Stimulated activated CD4-positive, alpha-beta T cell treated with anti-CD3 and anti-CD28 coated beads, Interleukin-1b, Interleukin-23, amount 100 ng/mL, for 1 hour (primary cell): ENCODE measurements at places on chromosomes 4 and X.

GRCh38 chr4:162565730-162566129, 401.9 kb upstream of the FSTL5 start:
- DNase-seq: no peak

DNA sequence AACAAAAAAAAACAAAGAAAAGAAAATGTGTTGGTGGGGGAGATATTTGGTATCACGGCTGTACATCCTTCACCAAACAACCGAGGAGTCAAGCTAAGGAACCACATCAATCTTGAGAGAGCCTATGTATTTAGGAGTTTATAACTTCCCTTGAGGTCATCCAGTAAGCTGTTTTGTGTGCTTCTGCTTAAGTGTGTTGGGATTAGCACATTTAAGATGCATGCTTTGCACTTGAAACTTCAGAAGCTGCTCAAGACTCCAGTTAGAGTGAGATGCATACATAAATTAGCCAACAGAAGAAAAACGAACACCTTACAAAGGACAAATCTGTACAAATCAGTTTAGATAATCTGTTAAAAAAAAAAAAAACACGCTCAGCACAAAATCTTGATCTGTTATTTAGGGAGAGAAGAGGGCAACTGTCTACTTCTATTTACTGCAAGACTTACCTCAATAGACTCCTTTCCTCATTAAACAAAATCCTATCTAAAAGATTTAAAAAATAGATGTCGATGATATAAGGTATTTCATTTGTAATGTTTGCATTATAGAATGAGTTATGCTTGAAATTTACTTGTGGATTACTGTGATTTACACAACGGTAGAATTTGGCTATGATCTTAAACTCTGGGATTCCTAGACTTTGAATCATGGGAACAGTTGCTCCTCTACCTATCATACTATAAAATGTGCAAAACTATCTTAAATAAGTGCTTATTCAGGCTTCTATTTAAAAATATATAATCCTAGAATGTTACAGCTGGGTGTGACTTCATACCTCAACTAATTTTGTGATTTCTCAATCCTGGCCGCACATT, 53.8 kb upstream of the NAP1L5 start:
- no peak for DNase-seq

- no peak for DNase-seq
Observed at GRCh38 chrX:65688403-65688871, 21.0 kb downstream of the MSN start.

- no peak for DNase-seq
Observed at GRCh38 chr4:19051831-19052230, 1030.3 kb upstream of the LCORL start.

DNA sequence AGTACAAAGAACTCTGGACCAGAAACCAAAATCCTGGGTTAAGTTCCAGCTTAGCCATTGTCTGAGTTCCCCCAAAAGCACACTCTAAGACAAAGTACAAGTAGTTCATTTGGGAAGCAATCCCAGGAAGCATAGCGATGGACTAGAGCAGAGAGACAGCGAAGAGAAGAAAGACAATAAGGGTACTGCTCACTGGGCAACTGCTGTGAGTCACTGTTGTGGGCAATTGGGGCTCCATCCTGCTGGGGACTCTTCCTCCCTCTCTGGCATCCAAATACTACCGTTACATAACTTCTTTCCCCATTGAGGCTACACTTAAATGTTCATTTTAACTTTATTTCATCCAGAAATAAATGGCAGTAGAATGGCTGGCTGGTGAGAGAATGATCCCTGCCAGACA, 14.1 kb downstream of the SRPX start:
- no peak for DNase-seq

GRCh38 chrX:105723966-105724735, 98.2 kb upstream of the NRK start:
- DNase-seq: no peak

GRCh38 chr4:21790438-21791029, 158.0 kb downstream of the KCNIP4 start:
- DNase-seq: no peak

GRCh38 chrX:2401590-2402360, 99.0 kb downstream of the DHRSX start:
- DNase-seq: no peak

DNA sequence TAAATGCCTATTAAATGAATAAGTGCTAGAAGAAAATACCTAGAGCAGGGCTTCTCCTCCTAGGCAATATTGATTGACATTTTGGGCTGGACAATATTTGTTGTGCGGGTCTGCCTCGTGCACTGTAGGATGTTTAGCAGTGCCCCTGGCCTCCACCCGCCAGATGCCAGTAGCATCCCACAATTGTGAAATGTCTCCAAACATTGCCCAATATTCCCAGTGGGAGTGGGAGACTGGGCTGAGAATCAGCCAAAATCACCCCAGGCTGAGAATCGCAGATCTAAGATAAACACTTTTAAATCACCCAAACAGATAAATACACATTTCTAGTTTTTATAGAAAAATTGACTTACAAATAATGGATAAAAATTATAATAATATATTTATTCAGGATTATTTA, 916.2 kb upstream of the LCORL start:
- DNase-seq: no peak

DNA sequence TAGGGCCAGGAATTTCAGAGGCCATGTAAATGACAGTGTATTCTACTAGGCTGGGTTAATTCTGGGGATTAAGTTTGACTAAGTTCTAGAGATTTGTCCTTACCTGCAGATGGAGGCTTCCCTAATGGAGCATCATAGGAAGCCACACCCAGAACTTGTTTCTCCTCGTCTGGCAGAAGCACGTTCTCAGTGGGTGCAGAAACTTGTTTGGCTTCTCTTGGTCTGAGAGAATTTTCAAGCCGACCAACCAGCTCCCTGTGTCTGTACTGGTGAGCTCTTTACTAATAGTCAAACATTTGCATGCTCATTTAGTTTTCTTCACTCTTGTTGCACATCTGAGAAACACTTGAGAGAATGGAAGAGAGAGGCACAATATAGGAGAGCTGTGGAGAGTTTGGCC, 907 bp upstream of the ATP10D start:
- DNase-seq: no peak

DNA sequence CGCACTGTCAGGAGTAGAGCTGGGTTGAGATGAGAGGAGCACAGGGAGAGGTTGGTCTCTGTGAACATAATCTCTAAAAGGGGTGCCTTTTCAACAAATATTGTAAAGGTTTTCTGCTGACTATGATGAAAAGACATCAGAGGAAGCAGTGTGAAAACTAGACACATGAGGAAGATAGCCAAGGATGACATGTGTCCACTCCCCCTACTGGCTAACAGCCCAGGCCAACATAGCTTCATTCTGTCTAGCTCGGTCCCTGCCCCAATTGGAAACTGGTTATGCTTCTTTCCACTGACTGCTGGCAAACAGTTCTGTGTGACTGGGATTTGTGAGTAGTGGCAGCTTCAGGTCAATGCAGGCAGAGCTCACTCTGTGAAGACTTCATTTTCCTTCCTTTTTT, 115.4 kb upstream of the ESX1 start:
- DNase-seq: no peak

- no peak for DNase-seq
Observed at GRCh38 chr4:7902101-7902553, 37.5 kb downstream of the AFAP1 start.

DNA sequence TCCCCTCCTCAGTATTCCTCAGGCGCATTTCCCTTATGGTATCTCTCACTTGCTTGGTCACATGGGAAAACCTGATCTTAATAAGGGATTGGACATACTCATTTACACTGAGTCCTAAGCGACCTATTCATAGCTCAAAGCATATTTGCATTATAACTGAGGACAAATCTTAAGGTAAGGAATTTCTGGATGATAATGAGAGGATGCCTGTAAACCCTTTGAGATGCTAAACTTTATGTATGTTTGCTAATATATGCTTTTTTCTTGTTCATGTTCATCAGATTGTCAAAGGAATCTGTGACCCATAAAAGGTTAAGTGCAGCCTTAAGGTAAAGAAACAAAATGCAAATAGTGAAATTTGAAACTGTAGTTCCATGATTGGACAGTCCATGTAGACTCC, 53.8 kb upstream of the TRPC5OS start:
- DNase-seq: no peak

DNA sequence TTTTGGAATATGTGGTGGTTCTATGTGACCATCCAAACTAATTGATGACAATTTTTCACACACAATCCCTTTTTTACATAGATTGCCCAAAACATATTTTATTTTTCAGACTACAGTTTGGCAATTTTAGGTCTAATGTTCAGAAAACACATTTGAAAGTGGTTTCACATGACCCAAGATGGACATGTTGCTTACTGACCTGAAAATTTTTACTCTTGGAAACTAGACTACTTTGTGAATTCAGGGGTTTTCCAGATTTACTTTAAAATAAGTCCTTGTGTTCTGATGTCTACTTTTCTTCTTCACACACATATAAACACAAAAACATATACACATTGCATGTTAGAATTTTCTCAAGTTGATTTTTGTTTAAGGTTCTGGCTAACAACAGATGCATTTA, 79.5 kb downstream of the HMGB2 start:
- no peak for DNase-seq

GRCh38 chrX:44343412-44344141, at the start of gene EFHC2:
Gene EFHC2, minus strand, starts transcription at chrX:44343672. Its CDS starts 84 bp downstream, at chrX:44343588.
- no peak for DNase-seq

GRCh38 chr4:110193822-110194761, 4.3 kb downstream of the ELOVL6 start:
- peak; percentile 37 for DNase-seq

GRCh38 chr4:177557416-177557815, 115.2 kb upstream of the AGA start:
- DNase-seq: no peak

DNA sequence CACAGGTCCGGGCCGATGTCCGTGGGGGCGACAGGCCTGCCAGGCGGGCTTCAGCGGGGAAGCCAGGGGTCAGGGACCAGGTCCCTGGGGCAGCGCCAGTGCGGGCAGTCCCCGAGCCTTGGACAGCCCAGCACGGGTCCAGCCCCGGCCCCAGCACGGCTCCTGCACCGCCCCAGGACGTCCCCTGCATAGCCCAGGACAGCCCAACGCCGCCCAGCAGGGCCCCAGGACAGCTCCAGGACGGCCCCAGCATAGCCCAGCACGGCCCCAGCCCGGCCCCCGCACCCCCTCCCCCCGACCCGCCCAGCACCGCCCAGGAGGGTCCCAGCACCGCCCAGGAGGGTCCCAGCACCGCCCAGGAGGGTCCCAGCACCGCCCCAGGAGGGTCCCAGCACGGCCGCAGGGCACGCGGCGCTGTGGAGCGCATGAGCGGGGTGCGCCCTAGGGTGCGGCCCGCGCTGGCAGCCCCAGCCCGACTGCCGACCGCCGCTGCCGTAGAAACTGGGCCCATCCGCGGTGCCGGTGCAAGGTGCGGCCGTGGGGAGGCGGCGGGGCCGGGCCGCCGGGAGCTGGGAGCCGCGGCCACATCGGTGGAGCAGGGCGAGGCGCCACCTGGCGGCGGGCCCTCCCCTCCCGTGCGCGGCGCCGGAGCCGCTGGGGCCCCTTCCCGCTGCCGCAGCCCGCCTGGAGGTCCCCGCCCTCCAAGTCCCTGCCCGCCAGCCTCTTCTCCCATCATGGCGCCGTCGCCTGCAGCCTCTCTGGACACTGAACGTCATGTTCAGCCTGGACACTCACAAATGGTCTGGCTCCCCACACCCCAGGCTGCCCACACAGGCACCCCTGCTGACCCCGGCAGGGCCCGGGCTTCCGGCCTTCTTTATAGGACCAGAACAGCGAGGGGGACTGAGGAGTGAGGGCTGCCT, 106.8 kb upstream of the NKX1-1 start:
- DNase-seq: peak; percentile 46

DNA sequence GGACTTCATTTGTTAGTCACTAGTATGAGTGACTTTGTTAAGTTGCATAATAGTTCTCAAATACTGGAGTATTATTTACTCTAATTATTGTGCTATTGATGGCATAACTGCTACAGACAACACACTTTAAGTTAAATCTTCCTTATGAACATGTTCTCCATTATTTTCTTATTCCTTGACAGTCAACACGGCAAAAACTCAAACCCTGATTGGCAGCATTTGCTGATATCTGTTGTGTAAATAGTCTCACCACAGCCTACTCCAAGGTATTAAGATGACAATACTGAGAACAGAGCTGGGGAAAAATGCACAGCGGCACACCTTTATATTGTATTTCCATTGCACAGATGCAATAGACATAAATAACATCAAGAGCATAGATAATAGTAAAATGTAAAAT, 568.0 kb upstream of the AADAT start:
- DNase-seq: no peak

- DNase-seq: no peak
Observed at GRCh38 chr4:113513382-113513781, 248.2 kb downstream of the CAMK2D start.

- DNase-seq: no peak
Observed at GRCh38 chrX:117752745-117753144, 363.9 kb downstream of the KLHL13 start.

GRCh38 chr4:52038103-52038912, at the start of gene SGCB:
Gene SGCB, minus strand, starts transcription at chr4:52038299. Its CDS starts 40 bp downstream, at chr4:52038259.
- DNase-seq: peak; percentile 28

GRCh38 chr4:141037446-141037845, 95.8 kb downstream of the RNF150 start:
- no peak for DNase-seq

GRCh38 chrX:21883258-21883657, 27.5 kb downstream of the YY2 start:
- DNase-seq: no peak

DNA sequence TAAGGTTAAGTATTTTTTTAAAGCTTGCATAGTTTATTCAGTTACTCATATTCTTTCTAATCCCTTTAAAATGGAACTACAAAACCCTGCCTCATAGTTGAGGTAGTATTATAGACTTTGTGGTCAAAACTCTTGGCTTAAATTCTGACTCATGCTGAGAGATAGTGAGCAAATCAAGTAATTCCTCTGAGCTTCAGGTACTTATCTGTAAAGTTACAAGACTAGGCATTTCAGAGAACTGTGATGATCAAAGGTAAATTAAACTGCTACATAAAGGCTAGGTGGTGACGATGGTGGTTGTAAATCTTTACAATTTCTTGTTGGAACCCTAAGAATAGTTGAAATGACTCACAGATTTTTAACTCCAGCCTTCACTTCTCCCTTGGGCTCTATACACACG, 3.2 kb upstream of the CLOCK start:
- no peak for DNase-seq

DNA sequence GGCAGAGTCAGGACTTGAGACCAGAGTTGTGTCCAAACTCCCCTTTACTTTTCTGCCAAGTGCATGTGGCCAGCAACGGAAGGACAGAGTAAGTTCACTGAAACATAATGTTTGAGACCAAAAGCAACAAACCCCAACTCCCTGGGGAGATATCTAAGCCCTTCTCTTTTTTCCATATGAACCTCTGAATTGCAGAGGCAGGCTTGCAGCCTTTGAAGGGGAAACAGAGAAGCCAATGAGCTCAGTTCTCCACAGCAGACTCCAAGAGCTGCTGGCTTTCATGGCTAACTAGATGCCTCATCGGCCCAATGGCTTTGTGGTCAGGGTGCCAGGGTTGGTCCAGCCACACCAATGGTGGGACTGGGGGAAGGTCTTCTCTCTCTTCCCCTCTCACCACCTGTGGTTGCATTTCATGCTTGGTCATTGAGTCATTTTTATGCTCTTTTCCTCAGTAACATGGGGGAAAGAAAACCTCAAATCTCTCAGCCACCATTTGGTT, 34.0 kb downstream of the STARD8 start:
- DNase-seq: no peak
